Caudate nucleus (tissue), 63 donors: ENCODE measurements at places on chromosomes 13 and 19.
A peak's percentile ranks its signal among the peaks of the same experiment; 100 is the strongest.

GRCh38 chr19:45473682-45474605 is 6.1 kb downstream of the FOSB start:
- DNase-seq = peak; percentile 35

- DNase-seq = no peak
Observed at GRCh38 chr13:114056205-114057013, 76.0 kb downstream of the RASA3 start.

GRCh38 chr13:86731987-86732386 is 932.8 kb upstream of the SLITRK6 start:
- no peak for DNase-seq

GRCh38 chr19:45528744-45529419 is 21.6 kb downstream of the VASP start:
- DNase-seq = peak; percentile 78

DNA sequence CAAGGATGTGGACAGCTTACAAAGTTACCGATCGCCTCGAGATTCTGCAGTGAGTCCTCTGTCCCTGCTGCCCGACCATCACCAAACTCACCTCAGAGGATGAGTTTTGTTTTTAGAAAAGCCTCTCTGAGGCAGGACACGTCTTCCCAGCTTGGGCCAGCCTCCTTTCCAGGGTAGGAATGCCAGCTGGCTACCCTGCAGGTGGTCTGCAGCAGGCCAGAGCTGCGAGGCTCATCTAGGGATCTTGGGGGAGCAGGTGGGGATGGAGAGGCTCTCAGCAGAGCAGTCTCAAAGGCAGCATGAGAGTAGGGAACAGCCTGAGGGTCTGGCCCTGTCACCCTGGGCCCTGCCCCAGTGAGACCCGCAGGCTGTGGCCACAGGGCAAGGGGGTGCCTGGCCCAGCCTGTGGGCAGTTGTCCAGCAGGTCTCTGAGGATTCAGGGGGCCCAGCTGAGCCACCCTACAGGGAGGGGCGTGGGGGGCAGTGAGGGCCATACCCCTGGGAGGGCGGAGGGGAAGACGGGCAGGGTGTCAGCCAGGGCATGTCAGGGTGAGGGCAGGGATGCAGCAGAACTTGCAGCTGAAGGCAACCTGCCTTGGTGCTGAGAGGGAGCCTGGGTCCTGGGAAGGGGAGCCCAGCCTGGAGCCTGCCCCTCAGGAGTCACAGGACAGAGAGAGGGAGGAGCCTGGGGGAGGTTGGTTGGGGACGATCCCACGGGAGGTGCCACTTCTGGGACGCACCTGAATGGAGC is 57.3 kb upstream of the TPM4 start:
- no peak for DNase-seq

- no peak for DNase-seq
Observed at GRCh38 chr19:3507371-3508120, 1.4 kb downstream of the FZR1 start.

GRCh38 chr19:50461066-50461875 is 15.0 kb upstream of the EMC10 start:
- peak; percentile 21 for DNase-seq

- no peak for DNase-seq
Observed at GRCh38 chr13:114309806-114310410, 4.4 kb upstream of the CHAMP1 start.

DNA sequence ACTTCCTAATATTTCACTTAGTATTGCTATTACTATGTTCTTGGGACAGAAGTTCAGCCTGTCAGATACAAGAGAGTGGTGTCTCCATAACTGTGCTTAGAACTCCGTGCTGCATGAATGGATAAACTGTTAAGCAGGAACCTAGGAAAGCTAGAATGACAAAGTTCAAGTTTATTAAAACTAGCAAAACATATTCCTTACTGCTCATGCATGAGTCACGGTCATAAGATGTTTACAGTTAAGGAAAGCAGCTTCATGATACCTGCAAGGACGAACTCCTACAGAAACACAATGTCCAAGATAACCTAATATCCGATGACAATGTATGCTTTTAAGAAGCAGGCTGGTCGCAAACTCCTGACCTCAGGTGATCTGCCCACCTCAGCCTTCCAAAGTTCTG is 6.0 kb upstream of the ZNF765 start:
- DNase-seq = no peak

- no peak for DNase-seq
Observed at GRCh38 chr19:48659768-48660167, 13.0 kb downstream of the NTN5 start.

GRCh38 chr19:41997121-41997850 is 3.3 kb upstream of the ATP1A3 start:
- no peak for DNase-seq

DNA sequence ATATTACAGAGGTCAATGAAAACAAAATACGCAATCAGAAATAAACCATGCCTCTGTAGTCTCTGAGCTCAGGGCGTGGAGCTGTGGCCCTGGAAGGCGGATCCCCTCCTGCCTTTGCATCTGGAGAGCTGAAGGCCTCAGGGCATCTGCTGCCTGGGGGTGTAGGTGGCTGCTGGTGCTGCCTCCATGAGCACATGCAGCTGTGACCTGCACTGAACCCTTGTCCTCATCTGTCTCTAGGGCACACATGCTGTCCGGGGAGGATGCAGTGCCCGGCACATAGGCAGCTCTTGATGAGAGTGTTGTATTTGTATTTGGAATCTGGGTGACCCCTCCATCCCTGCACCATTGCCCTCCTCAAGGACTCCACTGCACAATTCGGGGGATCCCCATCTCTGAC is 185.7 kb downstream of the TEX29 start:
- DNase-seq = no peak

- DNase-seq = no peak
Observed at GRCh38 chr13:23380534-23380933, 53.0 kb downstream of the SACS start.

- no peak for DNase-seq
Observed at GRCh38 chr13:24263632-24264031, 45.7 kb upstream of the C1QTNF9 start.

DNA sequence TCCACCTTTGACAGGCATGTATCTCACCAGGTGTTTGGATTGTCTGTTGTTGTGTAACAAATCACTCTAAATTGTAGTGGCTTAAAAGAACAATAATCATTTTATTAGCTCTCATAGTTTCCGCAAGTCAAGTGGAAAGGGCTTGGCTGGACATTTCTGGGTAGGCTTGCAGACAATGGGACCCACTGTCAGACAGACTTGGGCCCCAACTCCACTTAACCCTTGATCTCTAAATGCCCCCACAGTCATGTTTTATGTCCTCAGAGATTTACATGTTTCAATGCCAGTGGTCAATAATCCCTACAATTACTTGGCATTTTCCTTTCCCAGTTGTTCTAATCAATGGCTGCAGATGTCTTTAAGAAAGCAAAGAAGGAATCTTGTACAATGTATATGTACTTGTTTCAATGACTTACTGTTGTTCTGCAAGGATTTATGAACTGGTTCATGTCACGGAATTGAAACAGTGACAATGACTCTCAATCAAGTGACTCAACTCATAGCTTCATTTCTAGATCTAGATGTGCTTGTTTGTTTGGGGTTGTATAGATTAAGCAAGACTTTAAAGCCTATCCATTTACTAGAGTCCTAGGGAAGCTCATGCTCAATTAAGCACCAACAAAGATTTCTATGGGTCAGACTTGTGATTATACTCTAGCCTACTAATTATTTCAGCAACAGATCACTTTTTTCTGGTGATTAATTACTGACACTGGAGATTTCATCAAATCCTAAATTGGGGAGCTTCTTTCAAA is 510.1 kb upstream of the NBEA start:
- no peak for DNase-seq

- DNase-seq = no peak
Observed at GRCh38 chr19:15101479-15102082, 5.6 kb upstream of the SYDE1 start.

- no peak for DNase-seq
Observed at GRCh38 chr13:76148926-76149325, 512.8 kb downstream of the LMO7 start.

GRCh38 chr19:4264812-4265211 is 14.3 kb upstream of the SHD start:
- no peak for DNase-seq

- DNase-seq = no peak
Observed at GRCh38 chr19:13195678-13196077, 45.5 kb downstream of the IER2 start.

DNA sequence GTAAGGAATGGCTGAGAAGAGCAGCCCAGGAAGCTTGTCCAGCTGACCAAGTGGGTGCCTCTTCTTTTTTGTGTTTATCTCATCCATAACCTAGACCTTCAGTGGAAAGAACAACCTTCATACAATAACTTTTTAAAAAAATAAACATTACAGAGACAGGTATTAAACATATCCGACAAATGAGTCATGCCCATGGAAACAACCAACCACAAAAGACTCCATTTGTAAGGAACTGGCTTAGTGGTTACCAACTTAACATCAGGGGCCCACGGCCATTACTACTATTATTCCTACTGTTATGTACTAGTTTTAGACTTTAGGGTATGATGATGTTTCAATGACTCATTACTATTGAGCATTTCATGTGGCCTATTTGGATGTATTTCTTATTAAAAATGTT is 191.7 kb upstream of the SERP2 start:
- no peak for DNase-seq

GRCh38 chr13:98697791-98698190 is 54.7 kb downstream of the SLC15A1 start:
- DNase-seq = no peak
